Heart left ventricle (tissue), 16 donors: ENCODE measurements at places on chromosomes 11 and 22. TPM values are rescaled to one million over a fixed set of nuclear protein-coding genes. Genes with fewer than 3 reads are reported as not detected.

GRCh38 chr11:44539971-44540370 lies 25.5 kb upstream of the CD82 start:
- DNase-seq, result no peak

- DNase-seq, result no peak
Observed at GRCh38 chr11:8108421-8108820, 27.4 kb downstream of the TUB start.

DNA sequence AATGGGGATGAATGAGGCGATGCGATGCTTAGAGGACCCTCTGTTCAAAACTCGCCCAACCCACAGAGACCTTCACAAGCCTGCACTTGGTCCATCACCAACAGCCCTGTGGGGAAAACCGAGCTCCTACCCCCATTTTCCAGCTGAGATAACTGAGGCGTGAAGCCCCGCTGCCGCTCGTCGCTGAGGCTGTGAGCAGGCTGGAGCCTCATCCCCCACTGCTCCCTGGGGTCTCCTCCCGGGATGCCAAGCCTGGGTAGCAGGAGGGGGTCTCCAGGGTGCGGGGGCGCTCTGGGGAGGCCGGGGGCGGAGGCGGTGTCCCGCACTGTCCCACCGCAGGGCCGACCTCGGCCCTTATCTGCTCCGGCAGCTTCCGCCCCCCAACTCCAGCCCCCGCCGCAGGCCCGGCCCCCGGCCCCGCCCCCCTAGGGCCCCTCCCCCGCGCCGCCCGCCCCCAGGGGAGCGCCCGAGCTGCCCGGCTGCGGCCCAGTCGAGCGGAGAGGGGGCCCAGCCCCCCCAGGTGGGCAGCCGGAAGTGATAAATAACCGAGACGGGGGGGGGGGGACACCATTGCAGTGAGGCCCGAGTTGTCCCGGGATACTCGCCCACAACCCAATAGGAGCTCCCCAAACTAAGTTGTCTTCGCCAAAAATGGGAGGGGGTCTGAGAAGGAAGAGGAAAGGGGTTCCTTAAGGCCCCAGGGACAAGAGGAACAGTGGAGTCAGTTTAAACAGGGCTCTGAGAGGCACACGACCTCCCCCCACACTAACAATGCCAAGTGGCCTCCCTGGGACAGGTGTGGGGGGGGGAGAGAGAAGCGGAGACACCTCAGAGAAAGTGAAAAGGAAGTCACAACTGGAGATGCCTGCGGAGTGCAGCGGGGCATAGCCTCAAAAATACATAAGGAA lies 8.3 kb upstream of the SLC39A13 start:
- no peak for DNase-seq

- DNase-seq, result no peak
Observed at GRCh38 chr11:12238420-12238819, 128.0 kb downstream of the MICAL2 start.

GRCh38 chr11:61281581-61282250 lies 13.4 kb downstream of the VWCE start:
- no peak for DNase-seq

GRCh38 chr11:34219941-34220370 lies 114.5 kb downstream of the NAT10 start:
- no peak for DNase-seq

GRCh38 chr11:68142028-68142412 lies 20.8 kb upstream of the CHKA start:
- no peak for DNase-seq

DNA sequence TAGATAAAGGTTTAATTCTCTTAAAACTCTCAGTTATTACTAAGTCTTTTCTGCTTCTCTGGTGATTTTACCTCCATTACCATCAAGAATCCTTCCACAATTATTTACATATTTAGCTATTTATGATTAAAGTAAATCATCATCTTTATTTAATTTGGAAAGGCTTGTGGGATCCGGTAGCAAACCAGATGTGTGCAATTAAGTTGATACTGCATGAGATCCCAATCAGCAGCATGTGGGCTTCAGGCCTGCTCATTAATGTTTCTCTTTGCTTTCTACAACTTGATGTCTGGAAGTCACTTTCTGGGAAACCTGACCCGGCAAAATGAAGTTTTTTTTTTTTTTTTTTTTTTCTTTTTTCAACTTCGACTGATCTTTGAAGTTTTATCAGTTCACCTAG lies 558.4 kb upstream of the ANO5 start:
- DNase-seq, result no peak

GRCh38 chr22:23305321-23305910 lies 125.1 kb downstream of the BCR start:
- no peak for DNase-seq

DNA sequence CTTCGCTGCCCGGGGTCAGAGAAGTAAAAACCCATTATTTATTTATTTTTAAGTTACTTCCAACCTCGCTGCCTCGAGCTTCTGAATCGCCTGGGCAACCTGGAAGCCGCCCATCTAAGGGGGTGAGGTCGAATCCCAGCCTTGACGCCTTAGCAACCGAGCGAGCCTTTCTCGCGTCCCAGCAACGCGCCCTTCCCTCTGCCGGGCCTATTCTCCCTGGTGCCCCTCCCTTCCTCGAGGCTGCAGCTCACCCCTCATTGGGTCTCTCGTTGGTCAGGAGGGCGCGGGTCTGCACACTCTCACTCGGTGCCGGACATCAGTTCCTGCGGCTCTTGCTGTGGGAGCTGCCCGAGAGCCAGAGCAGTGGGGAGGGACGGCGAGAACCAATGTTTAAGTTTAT lies at the start of gene CCDC81:
Gene CCDC81 (plus strand): TSS at position 302 of the 400 bp plus-strand sequence. CDS start 277 bp downstream, outside the sequence.
- no peak for DNase-seq

DNA sequence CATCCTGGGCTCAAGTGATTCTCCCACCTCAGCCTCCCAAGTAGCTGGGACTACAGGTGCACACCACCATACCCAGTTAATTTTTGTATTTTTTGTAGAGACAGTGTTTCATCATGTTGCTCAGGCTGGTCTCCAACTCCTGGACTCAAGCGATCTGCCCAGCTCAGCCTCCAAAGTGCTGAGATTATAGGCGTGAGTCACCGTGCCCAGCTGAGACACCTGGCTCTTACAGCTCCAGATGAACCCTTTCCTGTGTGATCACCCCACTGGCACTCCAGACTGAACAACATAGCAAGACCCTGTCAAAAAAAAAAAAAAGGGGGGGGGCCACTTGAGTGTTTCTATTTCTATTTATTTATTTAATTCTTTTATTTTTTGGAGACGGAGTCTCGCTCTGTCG lies 1.0 kb upstream of the ADSL start:
- no peak for DNase-seq

The CDC42BPG gene
- 0.16 TPM for total RNA-seq

The NLRP10 gene
- not detected for total RNA-seq

The ARHGAP42 gene
- 11.6 TPM for total RNA-seq

The OR2AG2 gene
- not detected for total RNA-seq

The SLC22A25 gene
- not detected for total RNA-seq

The LRRN4CL gene
- 8.6 TPM for total RNA-seq

The SOX10 gene
- 1.4 TPM for total RNA-seq

The ROBO4 gene
- total RNA-seq, result 27.3 TPM
